SK-N-SH (cell line): ENCODE measurements at places on chromosomes 12 and 14.

DNA sequence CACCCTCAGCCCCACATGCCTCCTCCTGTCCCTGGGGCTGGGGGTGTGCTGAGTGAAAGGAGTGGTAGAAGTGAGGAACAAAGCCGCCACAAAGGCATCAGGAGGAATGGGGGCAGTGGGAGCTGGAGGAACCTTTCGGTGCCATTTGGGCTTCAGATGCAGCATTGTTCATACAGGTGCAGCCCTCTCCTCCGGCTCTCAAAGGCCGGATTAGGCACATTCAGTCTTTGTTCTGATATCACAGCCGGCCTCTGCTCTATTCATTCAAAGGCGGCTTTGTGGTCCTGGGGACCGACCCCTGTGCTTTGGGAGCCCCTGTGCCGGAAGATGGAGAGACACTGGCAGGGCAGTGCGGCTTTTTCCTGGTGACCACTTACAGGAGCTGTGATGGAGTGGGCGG, 53.2 kb downstream of the SMOC1 start:
- DNase-seq, result no peak

GRCh38 chr12:27814851-27815591, 35.0 kb upstream of the MANSC4 start:
- no peak for DNase-seq

- no peak for DNase-seq
Measured at GRCh38 chr12:80708259-80708974, 983 bp downstream of the MYF6 start.

GRCh38 chr12:65494537-65494936, 216.1 kb downstream of the MSRB3 start:
- no peak for DNase-seq

DNA sequence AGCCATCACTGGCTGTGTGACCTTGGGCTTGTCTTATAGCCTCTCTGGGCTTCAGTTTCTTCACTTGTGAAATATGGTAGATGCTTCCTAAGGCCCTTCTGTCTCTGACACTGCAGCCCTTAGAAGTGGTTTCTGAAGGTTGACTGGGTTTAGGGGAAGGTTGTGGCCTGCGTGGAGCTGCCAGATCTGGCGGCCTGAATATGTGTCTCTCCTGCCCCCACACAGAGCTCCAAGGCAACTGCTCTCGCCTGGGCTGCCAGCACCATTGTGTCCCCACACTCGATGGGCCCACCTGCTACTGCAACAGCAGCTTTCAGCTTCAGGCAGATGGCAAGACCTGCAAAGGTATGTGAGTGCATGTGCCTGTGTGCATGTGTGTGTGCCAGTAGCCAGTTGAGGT, 4.0 kb downstream of the LRP1-AS start:
- DNase-seq, result no peak

DNA sequence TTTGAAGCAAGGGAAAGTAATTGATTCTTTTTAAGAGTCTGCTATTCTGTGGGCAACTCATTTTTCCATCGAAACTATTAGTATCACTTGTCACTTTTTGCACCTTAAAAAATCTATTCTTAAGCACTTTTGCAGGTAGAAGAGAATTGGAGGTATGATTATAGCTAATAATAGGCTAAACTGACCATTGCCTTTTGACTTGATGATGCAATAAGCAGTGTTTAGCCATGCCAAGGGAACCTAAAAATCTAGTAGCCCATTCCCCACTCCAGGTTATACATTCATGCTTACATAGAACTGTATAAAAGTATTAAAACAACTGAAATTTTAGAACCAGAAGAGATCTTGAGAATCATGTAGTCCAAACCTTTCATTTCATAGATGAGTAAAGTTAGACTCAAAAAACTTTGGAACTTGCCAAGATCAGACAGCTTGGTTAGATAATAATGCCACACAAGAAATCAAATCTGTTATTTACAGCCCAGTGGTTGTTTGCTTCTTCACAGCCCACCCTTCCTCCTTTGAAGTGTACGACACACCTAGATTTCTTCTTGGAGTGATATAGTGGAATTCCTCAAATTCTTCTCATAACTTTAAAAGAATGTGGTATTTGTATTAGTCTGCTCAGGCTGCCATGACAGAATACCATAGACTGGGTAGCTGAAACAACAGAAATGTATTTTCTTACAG, 21.7 kb upstream of the GARIN2 start:
- DNase-seq, result no peak

- no peak for DNase-seq
Measured at GRCh38 chr12:61490526-61491498, 769.4 kb upstream of the USP15 start.

DNA sequence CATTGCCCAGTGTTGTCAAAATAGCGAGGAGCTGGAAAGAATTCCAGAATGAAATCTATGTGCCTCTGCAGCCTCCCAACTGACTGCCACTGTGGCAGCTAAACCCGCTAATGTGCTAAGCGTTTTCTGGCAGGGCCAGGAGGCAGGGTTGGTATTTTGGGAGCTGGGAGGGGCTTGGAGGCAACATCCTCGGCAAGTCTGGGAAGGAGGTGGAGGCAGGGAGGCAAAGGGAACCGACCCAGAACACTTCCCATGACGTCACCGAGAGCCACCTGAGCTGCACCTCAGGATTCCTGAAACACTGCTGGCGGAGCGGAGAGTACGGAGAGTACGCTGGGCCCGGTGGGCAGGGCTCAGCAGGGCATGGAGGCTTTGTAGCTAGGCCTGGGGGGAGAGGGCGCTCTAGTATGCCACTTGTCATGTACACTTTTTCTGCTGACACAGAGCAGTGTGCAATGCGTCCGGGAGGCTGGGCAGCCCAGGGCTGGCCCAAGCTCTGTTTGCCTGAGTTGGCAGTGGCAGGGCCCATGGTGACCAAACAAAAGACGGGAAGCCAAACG, 81.5 kb downstream of the DPF3 start:
- no peak for DNase-seq

- DNase-seq, result peak; percentile 88
Measured at GRCh38 chr12:55830601-55831446, 1.4 kb upstream of the DNAJC14 start.

DNA sequence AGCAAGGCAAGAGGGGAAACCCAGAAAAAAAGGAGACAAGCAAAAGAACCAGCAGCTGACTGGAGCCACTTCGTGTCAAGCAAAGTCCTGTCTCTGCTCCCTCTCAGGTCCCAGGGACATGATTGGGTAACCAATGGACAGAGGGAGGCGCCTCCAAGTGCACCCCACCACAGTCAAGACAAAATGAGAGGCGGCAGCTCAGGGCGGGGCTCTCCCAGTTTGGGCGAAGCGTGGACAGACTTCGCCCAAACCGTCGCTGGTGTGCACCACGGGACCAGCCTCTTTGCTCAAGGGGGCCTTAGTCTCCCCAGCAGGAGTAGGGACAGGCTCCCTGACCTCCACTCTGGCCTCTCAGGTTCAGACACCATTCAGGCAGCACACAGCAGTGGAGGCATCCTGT, 1.5 kb upstream of the BEGAIN start:
- no peak for DNase-seq

DNA sequence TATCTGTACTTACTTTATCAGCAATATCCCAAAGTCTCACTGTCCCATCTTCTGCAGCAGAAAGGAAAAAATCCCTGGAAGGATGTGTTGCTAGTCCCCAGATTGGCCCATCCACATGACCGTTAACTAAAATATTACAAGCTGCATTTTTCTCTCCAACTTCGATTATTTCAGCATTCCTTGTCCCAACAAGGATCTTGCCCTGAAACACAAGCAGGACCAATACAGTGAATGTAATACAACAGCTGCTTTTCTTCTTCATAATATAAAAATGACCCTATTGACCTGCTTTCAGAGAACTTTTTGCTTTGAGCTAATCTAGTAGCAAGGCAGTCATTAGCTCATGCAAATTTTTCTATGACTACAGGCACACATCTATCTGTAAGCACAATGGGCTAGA, 58.3 kb downstream of the ZC3H14 start:
- no peak for DNase-seq

- no peak for DNase-seq
Measured at GRCh38 chr14:70317091-70317968, 42.2 kb downstream of the COX16 start.

DNA sequence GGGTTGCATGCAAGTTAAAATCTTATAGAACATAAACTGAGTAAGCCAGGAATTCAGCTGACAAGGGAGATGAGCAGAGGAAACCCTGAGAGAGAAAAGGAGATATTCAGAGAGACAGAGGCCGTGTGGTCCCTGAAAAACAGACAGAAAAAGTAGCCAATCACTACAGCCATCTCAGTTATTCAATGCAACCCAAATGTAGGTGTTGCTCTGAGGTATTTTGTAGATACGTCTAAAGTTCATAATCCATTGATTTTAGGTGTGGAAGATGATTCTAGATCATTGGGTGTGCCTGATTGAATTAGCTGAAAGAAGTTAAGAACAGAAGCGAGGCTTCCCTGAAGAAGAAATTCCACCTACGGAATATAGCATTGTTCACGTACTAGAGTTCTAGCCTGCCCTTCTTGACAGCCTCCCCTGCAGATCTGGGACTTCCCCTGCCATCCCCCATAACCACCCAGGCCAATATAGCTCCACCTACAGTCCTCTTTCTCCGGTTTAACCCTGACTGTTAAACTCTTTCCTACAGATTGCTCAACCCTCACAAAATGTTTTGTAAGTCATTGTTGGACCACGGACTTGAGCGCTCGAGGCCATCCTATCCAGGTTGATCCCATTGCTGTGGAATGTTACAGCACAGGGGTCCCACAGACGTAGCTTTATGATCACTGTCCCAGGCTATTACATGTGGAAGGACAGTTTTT, 21.7 kb downstream of the AICDA start:
- no peak for DNase-seq

DNA sequence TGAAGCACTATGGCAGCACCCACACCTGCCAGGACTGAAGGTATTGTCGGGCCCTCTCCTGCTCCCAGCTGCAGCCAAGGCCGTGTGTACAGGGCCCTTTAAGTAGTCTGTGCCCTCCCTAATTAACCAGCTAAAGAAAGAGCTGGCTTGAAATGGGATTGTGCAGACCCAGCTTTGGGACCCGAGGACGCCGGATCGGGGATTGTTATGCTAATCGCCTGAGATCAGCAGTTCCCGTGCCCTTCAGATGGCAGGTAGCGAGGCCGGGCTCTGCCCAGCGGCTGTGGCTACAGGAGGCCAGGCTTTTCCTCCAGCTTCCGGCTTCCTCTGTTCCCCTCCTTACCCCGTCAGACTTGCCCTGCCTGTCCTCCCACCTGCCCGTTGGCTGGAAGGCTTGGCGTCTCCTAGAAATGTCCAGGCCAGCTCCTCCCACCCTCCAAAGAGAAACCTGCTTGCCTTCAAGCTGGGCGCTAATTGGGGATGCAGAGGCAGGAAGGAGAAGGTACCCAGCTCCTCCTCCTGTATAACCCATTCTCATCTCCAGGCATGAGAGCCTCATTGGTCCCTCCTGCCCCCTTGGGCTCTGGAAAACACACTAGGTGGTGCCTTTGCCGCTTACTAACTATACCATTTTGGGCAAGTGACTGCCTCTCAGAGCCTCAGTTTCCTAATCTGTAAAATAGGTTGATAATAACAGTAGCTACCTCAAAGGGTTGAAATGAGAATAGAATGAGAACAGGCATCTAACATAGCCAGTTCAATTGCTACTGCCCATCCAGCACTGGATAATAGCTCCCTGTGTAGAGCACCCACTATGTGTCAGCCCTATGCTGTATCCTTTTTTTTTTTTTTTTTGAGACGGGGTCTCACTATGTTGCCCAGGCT, 25.8 kb upstream of the MSI1 start:
- no peak for DNase-seq

DNA sequence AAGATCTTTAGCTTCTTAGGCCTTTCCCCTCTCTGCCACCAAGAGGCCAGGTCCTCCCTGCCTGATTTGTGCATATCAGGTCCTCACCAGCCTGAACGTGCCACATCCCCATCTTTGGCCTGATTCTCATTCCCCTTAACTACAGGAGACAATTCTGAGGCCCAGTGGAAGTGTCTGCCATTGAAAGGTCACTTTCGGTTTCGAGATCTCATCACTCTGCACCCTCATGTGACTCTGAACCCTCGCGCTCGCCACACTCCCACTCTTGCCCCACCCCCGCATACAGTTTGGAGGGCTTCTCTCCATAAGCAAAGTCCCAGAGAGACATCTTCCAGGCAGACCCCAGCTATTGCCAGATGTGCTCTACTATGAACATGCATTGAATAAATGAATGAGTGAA, 189.0 kb downstream of the NTF3 start:
- DNase-seq, result no peak

DNA sequence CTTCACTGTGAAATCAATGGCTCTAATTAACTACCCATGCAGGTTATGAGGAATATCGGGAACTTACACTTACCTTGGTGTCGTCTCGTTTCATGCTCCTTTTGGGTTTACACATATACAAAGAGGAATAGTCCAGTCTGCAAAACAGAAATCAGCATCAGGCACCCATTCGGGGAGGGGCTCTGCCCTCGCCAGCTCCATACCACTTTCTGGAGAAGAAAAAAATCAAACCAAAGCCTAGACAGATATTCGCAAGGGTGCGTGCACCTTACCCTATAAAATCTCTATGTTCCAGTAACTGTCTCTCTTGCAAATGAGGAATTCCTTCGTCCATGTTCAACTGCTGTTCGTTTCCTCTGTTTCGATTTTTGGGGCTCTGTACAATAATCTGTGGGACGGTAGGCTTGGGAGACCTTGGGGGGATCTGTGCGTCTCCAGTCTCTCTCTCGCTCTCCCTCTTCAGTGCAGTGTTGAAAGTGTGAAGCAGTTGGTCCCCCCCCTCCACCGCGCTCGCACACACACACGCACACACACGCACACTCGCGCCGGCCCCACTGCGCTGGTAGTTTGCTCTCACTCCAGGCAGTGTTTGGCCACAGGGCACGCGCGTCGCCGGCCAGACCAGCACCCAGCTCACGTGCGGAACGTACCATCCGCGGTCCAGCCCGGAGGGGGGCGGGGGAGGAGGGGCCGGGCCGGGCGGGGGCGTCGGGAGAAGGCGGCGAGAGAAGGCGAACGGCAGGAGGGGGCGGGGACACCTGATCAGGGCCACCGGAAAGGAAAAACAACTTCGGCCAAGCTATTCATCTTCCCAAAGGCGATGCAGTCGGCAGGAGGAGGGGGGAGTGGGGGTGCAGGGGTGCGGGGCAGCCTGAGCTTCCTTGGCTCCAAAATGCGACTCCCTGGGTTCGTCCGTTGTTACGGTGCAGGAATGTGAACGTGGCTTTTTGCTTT, at the start of gene BHLHE41:
TSS of gene BHLHE41 (minus strand) at position 592 of the 954 bp plus-strand sequence. CDS start at position 334, 258 bp downstream.
- DNase-seq, result peak; percentile 77

DNA sequence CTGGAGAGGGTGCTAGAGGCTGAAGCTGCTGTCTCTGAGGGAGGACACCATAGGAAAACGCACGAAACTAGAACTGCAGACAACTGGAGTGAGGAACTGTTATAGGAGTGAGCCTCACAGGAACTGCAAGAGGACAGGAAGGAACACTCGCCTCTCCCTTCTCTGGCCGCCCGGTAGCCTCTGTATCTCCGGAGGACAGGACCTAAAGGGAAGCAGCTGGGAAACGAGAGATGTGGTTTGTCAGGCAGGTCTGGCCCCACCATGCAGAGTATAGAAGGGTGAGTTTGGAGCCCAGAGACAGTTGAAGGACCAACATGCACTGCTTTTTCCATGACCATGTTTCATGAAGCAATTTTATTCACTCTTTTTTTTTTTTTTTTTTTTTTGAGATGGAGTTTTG, 127.3 kb downstream of the EFCAB11 start:
- no peak for DNase-seq
